ENCODE measurements at places on chromosomes 13 and 19.

- no peak for DNase-seq
Measured at GRCh38 chr19:30235946-30236345, 136.2 kb upstream of the ZNF536 start.

- DNase-seq: no peak
Measured at GRCh38 chr13:79490824-79491223, 9.9 kb downstream of the NDFIP2 start.

DNA sequence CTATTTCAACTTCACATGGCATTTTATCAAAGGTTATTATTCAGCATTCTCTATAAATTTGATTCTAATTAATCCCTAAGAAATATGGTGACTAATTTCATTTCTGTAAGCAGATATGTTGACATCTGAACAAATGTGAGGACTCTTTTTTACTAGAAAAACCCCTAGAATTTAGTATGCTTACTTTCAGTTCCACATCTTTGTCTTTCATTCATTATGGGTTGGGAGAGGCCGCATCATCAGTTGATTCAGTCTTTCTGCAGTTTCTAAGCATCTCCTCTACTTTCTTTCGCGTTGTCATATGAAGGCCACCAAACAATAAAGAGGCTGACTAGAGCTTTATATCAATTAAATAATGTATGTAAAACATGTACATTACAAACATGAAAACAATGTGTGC, 55.4 kb upstream of the MTIF3 start:
- DNase-seq: no peak

GRCh38 chr13:26529441-26529840, 28.0 kb upstream of the WASF3 start:
- peak; percentile 37 for DNase-seq

DNA sequence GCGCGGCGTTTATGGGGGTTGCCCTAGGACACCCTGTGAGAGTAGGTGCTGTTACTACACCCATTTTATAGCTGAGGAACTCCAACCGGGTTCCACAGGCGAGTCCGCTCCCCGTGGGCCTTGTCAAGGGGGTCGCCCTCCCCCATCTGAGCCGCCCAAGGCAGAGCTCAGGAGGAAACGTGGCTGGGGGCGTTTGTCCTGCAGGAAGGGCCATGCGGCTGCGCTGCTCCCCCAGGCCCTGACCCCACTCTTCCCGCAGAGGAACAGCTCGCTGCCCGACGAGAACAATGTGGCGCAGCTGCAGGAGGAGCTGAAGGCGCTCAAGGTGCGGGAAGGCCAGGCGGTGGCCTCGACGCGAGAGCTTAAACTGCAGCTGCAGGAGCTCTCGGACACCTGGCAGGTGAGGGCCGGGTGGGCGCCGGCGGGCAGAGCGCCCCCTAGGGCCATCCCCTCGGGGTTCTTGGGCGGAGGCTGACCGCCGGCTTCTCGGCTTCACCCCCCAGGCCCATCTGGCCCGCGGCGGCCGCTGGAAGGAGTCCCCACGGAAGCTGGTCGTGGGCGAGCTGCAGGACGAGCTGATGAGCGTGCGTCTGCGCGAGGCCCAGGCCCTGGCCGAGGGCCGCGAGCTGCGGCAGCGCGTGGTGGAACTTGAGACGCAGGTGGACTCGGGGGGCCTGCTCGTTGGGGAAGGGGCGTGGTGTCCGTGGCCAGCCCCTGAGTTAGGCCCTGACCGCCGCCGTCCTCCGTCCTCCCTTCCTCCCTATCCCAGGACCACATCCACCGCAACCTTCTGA, 12.4 kb downstream of the PRR36 start:
- no peak for DNase-seq

- DNase-seq: peak; percentile 82
Measured at GRCh38 chr19:35116072-35116801, 614 bp downstream of the FXYD3 start.

GRCh38 chr13:50720861-50721671, 122.4 kb downstream of the DLEU7 start:
- no peak for DNase-seq

DNA sequence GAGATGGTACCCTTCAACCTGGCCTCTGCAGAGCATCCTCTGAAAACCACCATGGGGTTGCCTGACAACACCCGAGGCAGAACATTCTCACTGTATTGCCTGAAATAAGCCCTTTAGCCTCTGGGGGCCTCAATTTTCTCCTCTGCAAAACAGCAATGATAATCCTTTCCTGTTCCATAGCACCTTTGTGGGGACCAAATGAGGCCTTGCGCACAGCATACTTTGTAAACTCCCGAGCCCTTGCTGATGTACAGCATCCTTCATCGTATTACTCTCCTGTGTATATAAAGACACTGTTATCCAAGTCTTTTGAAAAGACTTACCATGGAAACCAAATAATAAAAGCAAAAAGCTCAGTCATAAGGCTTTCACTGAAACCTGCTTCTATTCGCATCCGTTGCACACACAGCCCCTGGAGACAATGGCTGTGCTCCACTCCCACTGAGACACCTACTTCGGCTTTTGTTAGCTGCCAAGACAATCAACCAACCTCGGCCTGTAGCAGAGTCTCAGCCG, 276.0 kb downstream of the FOXO1 start:
- DNase-seq: no peak

- peak; percentile 88 for DNase-seq
Measured at GRCh38 chr13:97254816-97255215, 32.7 kb downstream of the MBNL2 start.

- DNase-seq: no peak
Measured at GRCh38 chr13:112626124-112626523, 38.2 kb upstream of the TUBGCP3 start.
